Fibroblast of skin of left quadriceps (primary cell): ENCODE measurements at places on chromosomes 11 and 22.

DNA sequence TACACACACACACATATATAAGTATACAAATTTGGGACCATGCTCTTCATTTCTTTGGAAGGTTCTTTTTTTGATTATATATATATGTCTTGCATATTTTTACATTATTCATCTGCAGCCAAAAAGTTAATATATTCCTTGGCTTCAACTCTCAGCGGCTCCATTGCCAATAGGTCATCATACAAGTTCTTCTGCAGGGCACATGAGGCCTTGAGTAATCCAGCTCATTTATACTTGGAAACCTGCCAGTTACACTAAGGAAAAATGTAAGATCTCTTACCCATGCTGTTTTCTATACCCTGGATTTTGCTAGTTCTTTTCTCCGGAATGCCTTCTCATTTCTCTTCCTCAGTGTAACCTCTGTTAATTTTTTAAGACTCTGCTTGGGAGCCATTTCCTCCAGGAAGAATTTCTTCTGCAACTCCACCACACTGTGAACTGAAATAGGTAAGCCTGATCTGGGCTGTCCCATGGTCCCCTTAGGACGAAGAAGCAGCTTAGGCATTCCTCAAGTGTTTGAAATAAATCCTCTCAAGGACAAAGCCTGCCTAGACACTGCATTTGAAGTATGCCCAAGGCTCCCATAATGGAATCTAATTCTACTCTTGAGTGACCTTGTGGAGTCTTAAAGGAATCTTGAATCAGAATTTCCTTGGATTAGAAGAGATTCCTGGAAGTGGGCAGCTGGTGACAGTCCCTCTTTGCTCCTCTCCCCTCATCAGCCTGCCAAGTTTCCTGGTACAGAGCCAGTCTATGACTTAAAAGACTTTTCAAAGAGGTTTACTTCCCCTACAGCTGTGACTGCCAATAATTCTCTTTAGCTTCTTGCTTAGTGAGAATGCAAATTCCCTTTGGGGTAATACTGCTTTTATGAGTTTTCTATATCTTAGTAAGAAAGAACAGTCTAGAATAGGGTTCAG is 182.8 kb downstream of the C11orf87 start:
- DNase-seq: peak; percentile 13

- DNase-seq: no peak
These were observed 1.0 kb upstream of the TBX1 start for GRCh38 chr22:19759427-19760057.

- no peak for DNase-seq
These were observed 18.4 kb upstream of the RPS3 start for GRCh38 chr11:75380716-75381420.

- DNase-seq: no peak
These were observed 53.7 kb downstream of the PPP6R2 start for GRCh38 chr22:50396751-50397370.

GRCh38 chr22:35995348-35995747 is 33.3 kb downstream of the RBFOX2 start:
- no peak for DNase-seq

DNA sequence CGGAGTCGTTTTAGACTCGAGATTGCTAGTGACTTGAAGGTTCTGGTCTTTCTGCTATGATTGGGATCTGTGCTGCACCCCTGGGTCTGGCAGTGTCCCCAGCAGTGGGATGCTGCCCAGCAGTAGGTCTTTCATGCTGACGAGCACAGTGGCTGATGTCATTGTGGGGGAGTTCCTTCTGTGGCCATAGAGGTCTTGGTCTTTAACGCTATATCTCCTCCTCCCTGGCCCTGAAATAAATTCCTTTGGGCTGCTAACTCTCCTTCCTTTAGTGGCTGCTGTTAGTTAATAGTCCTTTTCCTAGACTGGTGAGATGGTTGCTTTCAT is 136.3 kb downstream of the TEAD1 start:
- DNase-seq: no peak

DNA sequence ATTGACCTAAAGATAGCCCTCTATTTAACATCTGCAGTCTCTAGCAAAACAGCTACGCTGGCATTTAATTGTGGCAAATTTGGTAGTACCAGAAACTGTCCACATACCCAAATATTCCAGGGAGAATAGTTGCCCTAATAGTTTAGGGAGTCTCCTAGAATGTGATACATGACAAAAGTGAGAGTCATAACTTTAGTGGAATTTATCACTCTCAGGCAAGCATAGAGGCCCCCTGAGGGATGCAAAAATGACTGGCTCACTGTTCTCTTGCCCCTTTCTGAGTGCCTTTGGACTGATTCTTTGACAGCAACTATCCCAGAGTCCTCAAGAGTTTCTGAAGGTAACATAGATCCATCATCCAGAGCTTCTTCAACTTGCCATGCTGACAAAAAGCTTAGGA is 2.3 kb upstream of the OR51B4 start:
- no peak for DNase-seq

DNA sequence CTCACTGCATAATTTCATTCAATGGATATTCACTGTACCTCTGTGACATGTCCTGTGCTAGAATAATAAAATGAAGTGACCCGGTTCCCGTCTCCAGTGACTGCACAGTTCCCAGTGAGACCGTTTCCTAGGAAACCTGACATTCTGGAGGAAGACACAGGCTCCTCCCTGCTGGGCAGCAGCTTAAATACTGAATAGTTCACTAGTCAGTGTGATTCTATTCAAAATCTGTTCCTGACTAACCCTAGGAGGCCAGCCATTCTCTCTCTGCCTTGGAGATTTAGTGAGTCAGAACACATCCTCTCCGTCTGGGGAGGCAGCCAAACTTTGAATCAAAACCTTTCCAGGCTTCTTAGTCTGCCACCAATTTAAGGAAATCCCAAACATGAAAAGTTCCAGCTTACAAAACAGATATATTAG is 11.3 kb downstream of the TRIM66 start:
- DNase-seq: peak; percentile 96

DNA sequence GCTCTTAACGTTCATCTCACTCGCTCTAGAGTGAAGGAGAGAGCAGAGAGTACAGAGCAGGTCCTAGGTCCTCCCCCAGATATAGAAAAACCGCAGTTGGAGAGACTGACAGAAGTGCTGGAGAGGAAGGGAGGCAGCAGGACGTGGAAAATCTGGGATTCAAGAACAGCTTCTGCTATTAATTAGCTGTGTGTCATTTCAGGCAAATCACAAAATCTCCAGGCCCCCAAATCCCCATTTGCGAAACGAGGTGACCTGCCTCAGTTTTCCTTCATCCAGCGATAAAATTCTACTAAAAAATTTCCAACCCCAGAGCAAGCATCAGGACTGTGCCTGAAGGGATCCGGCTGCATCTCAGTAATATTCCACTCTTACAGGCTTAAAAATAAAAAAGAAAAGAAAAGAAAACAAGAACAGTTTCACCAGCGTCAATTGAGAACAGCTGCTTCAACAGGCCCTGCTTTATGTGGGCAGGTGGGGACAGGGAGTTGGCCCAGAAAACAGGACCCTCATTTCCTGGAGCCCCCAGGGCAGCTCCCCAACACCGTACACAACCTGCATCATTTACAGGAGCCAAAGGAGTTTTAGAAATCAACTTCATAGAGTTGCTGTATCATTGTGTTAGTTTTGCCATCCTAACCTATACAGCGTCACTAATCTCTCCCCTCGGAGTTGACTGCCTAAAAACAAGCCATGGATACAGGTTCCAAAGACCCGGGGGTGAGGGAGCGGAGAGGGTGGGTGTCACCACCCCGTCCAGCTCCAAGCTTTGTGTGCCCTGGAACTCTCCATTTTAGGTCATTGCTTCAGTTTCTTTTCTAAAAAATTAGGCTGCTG is 2.3 kb upstream of the MALAT1 start:
- DNase-seq: no peak

DNA sequence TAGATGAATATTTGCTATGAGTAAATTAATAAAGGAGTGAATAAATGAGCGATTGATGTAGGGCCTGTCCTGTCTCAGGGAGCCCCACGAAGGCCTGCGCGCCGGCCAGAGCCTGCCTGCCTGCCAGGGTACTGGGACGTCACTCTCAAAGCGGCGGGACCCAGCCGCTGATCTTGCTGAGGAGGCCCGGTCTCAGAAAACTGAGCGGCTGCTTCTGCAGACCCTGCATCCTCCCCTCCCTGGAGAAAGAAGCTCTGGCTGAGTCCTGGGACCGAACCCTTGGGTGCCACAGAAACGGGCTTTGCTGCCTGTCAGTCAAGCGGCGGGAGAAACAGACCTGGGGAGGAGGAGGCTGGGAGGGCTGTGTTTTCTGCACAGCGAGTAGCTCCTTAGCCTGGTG is 91.6 kb upstream of the B3GAT1 start:
- no peak for DNase-seq

- no peak for DNase-seq
These were observed 55.1 kb downstream of the BCR start for GRCh38 chr22:23235425-23235824.

GRCh38 chr11:79501707-79502106 is 60.9 kb upstream of the TENM4 start:
- DNase-seq: no peak

DNA sequence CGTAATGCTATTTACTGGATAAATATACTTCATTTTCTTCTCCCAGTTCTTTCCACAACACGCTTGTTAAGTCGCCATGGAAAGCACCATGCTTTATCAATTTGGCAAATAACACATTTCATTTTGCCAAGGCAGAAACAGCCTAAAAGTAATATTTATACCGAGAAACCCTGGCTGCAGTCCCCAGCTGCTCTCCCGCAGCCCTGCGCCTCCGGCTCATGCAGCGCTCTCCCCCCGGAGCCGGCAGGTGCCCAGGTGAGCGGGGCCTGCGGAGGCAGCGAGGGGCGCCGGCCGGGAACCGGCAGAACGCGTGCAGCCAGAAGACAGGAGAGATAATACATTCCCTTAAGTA is 681 bp upstream of the ARHGEF12 start:
- DNase-seq: no peak

DNA sequence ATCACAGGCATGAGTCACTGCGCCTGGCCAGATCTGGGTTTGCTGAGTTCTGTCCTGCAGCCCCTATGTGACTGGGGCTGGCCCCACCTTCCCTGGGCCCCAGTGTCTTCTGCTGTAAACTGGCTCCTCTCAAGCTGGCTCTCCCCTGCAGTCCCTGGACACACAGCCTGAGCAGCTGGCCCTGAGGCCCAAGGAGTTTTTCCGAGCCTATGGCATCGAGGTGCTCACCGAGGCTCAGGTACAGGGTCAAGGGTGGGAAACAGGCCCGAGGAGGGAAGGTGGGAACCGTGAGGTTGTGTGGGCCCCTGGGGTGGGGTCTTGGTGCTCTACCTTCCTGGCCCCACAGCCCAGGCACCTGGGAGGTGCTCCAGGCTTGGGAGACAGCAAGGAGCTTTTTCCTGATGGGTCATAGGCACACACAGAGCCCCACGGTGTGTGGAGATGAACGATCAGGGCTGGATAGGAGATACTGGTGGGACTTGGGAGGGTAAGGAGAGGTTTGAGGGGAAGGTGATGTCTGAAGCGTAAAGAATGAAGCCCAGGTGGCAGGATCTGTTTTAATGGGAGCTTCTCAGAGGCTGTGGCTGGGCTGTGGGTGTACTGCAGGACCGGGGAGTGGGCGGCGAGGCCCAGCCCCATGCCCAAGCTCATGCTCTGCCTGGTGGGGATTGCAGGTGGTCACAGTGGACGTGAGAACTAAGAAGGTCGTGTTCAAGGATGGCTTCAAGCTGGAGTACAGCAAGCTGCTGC is 6.4 kb upstream of the LZTR1 start:
- no peak for DNase-seq
